ENCODE measurements at places on chromosomes 4 and X.
A peak's percentile ranks its signal among the peaks of the same experiment; 100 is the strongest.

GRCh38 chrX:2497961-2498780 is 2.6 kb downstream of the DHRSX start:
- no peak for DNase-seq

DNA sequence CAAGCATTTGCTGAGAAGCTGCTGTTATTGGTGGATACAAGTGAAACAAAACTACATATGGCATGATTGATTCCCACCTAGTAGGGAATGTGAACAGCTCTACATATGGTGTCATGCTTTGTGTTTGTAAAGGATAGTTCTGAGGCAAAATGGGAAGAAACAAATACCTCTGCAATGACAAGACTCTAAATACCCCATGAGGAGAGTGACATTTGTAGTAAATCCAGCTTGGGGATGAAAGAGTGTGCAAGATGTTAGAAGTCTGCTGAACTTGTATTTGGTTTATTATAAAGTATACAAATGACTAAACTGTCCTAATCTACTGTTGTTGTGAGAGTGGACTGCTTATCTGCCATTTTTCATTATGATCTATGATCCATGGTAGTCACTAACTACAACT is 120.8 kb upstream of the HS3ST1 start:
- DNase-seq, result no peak

GRCh38 chr4:99848591-99849001 is 32.0 kb downstream of the DAPP1 start:
- no peak for DNase-seq

DNA sequence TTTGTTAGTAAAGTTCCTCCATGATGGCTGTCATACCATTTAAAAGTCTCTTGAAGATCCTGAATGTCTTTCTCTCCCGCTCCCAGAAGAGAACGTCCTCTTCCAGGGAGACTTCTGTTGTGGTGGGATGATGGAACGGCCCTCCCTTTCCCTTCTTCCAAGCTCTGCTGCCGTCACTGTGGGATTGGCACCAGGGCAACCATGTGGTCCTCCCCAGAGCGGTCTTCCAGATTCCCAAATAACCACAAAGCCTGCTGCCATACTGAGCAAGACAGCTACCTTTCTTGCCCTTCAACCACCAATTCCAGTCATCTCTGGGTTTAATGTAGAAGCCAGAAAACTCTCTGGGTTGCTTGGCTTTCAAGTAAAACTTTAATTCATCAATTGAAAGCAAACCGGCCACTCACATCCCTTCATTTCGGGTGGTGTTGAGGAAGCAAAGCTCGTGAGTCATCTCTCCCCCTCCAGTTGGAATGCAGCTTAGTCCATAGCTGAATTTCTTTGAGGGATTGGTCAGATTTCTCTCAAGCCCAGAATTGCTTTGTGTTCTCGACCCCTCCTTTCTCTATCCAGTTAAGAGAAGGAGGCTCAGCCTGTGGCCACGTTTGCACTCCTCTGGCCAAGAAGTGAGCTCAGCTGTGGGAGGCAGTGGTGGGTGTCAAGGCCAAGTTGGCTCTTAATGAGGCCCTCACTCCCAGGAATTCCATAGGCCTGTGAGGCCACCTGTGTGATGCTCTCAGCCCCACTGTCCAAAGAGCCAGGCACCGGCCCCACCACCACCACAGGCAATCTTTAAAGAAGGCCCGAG is 36.9 kb downstream of the FHDC1 start:
- no peak for DNase-seq

- no peak for DNase-seq
Measured at GRCh38 chrX:115588179-115588578, 27.2 kb downstream of the PLS3 start.

- no peak for DNase-seq
Measured at GRCh38 chr4:81814987-81815541, 343.4 kb upstream of the RASGEF1B start.

GRCh38 chrX:74922922-74923543 is 2.2 kb downstream of the NEXMIF start:
- DNase-seq, result no peak

- no peak for DNase-seq
Measured at GRCh38 chr4:44235897-44236296, 212.7 kb downstream of the KCTD8 start.

DNA sequence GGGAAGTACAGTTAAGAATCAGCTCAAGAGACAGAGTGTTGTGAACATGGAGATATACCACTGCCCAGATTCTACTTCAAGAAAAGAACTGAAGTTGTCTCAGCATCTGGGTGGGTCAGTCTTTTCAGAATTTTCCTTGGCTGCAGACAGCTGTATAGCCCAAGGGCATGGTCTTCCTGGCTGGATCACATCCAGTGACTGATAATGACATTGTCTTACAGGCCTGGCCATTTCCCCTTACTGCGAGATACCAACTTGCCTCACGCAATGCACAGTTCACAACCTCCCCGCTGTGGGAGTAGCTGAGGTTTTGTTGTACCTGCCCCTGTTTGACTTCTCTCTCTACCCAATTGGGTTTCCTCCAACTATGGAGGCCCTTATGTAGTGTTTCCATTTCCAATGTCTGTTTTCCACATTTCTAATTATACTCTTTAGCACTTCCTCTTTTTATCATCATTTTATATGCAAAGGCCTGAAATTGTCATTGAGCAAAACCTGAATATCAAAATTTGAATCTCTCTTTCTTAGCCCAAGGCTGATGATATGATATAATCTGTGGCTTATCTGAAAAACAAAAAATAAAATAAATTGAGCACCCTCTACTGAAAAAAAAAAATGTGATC is 209.1 kb downstream of the NAF1 start:
- DNase-seq, result no peak

GRCh38 chr4:115310641-115311040 is 197.2 kb upstream of the NDST4 start:
- no peak for DNase-seq

GRCh38 chr4:122821092-122821491 is 5.5 kb upstream of the FGF2 start:
- DNase-seq, result no peak

GRCh38 chr4:92618968-92619367 is 315.2 kb downstream of the GRID2 start:
- DNase-seq, result no peak

GRCh38 chr4:106522839-106523238 is 154.3 kb upstream of the GIMD1 start:
- DNase-seq, result no peak

- no peak for DNase-seq
Measured at GRCh38 chr4:74018771-74019170, 19.7 kb downstream of the CXCL3 start.

- DNase-seq, result no peak
Measured at GRCh38 chrX:5726224-5726623, 502.4 kb downstream of the NLGN4X start.

- DNase-seq, result no peak
Measured at GRCh38 chr4:111963158-111963700, 182.0 kb upstream of the FAM241A start.

DNA sequence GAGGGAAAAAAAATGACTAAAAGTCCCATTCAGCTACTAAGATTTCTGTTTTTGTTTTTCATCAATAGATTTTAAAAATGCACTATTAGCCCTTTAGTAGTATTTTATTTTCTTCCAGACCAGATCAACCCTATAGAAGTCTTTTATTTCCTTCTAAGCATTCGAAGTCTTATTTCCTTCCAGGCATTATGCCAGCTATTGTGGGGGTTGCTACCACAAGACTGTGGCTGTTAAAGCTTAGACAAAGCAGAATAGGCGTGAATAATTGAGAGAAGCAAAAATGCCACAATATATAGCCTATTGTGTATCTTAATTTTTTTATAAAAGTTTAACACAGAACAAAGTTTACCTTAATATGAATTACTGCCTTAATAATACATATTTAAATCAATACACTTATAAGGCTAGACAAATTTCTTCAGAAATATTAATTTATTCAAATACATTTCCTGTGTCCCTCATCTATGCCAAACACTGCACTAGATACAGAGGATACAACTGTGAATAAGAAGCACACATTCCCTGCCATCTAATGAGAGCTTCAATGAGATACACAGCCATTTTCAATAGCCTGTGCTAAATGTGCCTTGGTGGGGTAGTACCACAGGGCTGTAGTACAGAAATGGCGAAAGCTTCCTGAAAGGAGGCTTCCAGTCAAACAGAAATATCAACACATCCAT is 33.1 kb downstream of the SLC10A7 start:
- DNase-seq, result no peak

- peak; percentile 60 for DNase-seq
Measured at GRCh38 chr4:140756319-140757231, at the start of gene TBC1D9. TSS of gene TBC1D9 (minus strand) at chr4:140756385. CDS start at chr4:140756045, 340 bp downstream.

GRCh38 chr4:73281982-73282381 is 23.4 kb upstream of the ANKRD17 start:
- DNase-seq, result no peak

- no peak for DNase-seq
Measured at GRCh38 chrX:74593593-74593992, 20.8 kb downstream of the RLIM start.

DNA sequence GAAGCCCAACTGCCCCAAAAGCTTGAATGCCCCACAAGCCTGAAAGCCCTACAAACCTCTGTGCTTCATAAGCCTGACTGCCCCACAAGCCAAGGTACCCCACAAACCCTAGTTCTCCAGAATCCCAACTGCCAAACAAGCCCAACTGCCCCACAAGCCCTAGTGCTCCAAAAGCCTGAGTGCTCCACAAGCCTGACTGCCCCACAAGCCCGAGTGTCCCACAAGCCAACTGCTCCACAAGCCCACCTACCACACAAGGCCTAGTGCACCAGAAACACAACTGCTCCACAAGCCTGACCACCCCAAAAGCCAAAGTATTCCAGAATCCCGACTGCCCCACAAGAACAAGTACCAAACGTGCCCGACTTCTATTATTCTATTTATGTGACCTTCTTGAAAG is 13.6 kb upstream of the HSFX3 start:
- no peak for DNase-seq

- DNase-seq, result no peak
Measured at GRCh38 chr4:70099206-70099605, 49.0 kb downstream of the HTN1 start.

GRCh38 chr4:141158219-141158618 is 24.9 kb upstream of the RNF150 start:
- DNase-seq, result no peak

DNA sequence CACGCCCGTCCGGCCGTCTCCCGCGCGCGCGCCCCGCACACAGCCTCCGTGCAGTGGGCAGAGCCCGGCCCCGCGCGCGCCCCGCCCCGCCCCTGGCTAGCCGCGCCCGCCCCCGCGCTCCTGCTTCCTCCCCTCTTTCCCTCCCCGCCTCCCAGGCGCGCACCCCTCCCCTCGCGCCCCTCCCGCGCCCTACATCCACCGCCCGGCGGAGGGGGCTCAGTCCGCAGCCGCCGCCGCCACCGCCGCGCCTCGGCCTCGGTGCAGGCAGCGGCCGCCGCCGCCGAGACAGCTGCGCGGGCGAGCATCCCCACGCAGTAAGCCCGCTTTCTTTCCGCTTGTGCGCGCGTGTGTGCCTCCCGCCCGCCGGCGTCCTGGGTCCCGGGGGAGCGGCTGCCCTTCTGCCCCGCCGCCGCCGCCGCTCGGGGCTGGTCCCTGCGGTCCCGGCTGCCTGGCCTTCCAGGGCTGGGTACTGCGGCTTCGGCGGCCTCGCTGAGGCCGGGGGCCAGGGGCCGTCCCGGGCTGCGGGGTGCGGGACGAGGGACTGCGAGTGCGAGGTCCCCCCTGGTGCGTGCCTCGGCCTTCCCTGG is at the start of gene FHL1:
TSS of gene FHL1 (plus strand) at position 219 of the 587 bp plus-strand sequence.
- DNase-seq, result no peak

DNA sequence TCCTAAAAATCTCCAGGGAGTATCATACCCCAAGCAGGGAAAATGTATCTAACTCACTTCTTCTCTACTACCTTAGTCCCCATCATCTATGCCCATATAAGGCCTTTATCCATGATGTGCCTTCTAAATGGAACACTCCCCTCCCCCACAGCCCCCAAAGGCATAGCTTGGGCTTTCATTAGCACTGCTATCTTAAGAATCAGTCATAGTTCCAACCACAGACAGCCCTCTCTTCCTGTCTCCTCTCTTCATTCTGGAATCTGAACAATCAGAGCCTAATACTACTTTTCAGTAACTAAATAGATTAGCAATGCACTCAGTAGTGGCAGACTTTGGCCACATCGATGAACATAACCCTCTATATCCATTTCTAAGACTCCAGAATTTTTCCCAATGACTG is 313.2 kb upstream of the DKK2 start:
- no peak for DNase-seq

- no peak for DNase-seq
Measured at GRCh38 chr4:17018013-17018412, 119.6 kb upstream of the LDB2 start.

GRCh38 chr4:168317621-168318020 is 931 bp downstream of the DDX60 start:
- DNase-seq, result no peak

DNA sequence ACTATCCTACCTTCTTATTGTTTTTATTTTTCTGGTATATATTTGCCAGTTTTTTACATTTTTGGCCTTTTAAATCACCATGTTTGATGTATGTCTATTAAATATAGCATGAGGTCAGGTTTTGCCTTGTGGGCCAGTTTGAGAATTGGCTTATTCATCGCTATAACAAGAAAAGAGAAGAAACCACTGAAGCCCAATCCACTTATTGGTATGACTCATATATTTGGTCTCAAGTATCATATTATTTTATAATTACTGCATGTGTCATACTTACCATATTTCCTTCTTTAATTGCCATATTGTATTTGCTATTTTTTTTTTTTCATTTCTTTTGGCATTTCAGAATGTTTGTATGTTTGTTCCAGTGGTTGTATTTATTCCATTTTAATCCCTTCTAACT is 99.3 kb downstream of the IRF2 start:
- DNase-seq, result no peak

- DNase-seq, result no peak
Measured at GRCh38 chr4:176186067-176186466, 9.3 kb downstream of the SPATA4 start.

- DNase-seq, result no peak
Measured at GRCh38 chr4:81085979-81086378, 55.5 kb downstream of the BMP3 start.

DNA sequence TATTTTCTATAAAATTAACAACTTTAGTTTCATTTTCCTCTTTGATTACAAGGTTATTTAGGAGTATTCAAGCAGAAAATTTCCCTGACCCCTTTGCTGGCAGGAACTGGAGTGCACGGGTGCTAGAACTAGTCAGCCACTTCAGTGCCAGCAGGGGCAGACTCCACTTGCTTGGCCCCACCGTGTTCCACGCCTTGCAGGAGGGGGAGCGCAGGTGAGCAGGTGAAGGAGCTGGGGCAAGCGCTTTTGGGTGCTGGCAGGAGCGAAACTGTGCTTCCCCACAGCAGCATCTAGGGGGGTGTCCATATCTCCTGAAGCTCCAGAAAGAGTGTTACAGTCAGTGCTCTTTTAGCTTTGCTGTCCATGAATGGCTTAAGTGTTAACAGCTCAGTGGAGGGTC is 45.5 kb downstream of the MID2 start:
- no peak for DNase-seq

DNA sequence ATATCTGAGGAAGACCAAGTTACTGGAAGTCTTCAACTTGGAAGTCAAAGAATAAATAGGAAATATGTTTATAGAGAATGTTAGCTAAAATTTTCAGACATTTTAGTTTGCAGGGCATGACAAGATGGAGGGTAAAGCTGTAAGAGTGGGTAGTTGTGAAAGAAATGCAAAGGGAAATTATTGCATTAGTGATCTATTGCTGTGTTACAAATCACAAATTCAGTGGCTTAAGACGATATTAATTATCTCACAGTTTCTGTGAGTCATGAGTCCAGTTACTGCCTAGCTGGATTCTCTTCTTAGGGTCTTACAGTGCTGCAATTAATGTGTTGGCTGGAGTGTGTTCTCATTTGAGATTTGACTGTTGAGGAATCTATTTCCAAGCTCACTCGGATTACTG is 62.9 kb upstream of the CAMK2D start:
- DNase-seq, result no peak

- DNase-seq, result no peak
Measured at GRCh38 chrX:123731987-123732669, 724 bp downstream of the THOC2 start.

Data from NCI-H1417 treated with DMSO at 0.1 percent for 48 hours (cell line).